ENCODE measurements at places on chromosomes 6 and 20.
A peak's percentile ranks its signal among the peaks of the same experiment; 100 is the strongest.

DNA sequence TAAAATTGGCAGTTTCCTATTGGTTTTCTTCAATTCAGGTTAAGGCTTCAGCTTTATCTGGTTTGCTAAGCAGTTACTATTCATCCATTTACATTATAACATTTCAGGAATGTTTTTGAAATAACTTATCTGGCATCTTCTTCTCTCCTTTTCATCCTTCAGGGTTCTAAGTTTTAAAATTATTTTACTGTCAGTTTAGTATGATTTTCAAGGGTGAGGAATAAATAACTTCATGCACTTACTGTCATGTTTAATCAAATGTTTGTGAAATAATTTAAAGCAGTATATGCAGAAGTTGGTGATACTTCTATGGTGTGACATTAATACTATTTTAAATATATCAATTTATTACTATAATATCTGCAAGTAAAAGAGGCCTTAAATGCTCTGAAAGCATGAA, 338.1 kb upstream of the MMS22L start:
- DNase-seq, result no peak

GRCh38 chr6:123509112-123509511, 127.6 kb downstream of the TRDN start:
- no peak for DNase-seq

- no peak for DNase-seq
Measured at GRCh38 chr6:62059901-62060300, 226.1 kb downstream of the KHDRBS2 start.

DNA sequence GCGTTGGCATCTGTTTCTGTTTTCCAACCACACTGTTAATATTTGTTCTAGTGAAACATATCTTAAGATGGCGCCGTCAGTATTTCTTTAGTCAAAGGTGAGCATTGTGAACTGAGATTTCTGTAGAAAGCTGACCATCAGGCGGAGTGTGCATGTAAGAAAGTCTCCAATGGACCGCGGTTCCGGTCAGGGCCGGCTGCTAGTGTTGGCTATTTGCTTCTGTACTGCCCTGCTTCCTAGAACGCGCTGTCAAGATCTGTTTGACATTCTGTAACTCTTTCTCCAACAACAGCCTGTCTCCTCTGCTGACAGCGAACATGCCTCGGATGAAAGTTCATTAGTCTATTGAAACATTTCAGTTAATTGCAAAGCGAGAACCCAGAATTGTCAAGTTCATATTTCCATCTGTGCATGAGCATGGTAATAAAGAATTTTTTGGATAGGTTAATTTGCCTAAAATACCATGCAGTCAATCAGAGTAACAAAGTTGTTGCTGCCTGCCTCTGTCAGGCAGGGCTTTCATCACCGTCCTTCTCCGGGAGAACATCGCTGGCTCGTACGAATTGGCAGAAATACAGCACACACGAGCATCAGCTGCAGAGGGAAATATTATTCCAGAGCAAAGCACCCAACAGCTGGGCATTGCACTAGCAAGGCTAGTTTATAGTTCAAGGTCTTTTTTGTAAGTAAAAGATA, 369.1 kb downstream of the CDH4 start:
- no peak for DNase-seq

DNA sequence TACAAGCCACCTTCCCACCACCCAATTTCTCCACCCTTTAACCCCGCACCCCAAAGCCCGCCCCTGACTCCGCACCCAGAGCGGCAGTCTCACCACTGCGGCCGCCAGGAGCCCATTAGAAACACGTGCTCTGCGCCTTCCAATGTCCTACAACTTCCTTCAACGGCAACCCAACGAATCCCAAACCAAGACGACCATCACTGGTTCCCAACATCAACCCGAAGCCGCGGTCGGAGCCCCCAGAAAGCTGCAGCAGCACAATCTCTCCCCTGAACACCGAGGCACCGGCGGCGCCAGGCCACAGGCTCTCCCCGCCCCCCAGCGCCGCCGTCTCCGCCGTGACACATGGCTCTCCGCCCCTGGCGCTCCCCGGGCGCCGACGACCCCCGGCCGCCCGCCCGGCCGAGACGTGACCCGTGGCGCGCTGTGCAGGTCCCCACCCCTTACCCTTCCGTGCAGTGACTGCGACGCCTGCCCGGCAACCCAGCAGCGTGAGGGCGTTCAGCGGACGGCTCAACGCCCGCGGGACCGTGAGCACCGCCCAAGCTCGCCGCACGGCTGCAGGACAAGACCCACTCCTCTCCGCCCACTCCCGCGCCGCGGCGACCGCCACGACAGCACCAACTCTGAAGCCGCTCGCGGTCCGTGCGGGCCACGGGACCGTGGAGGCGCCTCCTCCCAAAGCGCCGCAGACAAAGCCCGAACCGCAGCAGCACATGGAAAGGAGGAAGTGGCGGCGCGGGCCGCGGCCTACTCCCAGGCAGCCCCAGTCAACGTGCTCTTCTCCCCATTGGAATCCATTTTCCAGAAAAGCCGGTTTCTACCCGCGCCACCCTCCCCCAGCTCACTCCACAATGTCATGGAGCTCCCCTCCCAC, 551 bp downstream of the SYNCRIP start:
- DNase-seq, result peak; percentile 16

GRCh38 chr20:24747881-24748595, 201.0 kb upstream of the CST7 start:
- DNase-seq, result no peak

DNA sequence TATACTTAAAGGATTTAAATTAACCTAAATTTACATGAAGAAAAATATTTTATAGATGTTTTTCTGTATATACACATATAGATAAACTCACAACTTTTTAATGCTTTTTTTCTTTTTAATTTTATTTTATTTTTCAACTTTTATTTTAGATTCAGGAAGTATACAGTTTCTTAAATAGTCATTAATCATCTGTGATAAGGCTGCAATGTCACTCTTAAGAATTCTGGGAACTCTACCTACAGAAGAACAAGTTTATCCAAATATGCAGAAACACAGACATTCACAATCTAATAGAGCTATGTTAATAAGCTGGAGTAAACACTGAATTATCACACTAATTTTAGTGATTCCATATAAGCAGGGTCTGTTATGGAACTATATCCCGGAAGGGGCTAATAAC, 181.2 kb downstream of the TASP1 start:
- no peak for DNase-seq

- DNase-seq, result no peak
Measured at GRCh38 chr6:105320765-105321164, 82.1 kb downstream of the PREP start.

- DNase-seq, result no peak
Measured at GRCh38 chr6:52371656-52372191, 9.8 kb downstream of the PAQR8 start.

- no peak for DNase-seq
Measured at GRCh38 chr20:48944663-48945297, 23.3 kb downstream of the ARFGEF2 start.

- DNase-seq, result no peak
Measured at GRCh38 chr20:33277471-33278441, 5.3 kb upstream of the BPIFB1 start.
